ENCODE measurements at places on chromosomes 4 and X. TPM values are rescaled to one million over a fixed set of nuclear protein-coding genes. Genes with fewer than 3 reads are reported as not detected.

TLR3 gene
- total RNA-seq, result 2.1 TPM

NXF2B gene
- not detected for total RNA-seq

TCEAL2 gene
- not detected for total RNA-seq

FAM156A gene
- 20.8 TPM for total RNA-seq

EFHC2 gene
- total RNA-seq, result 0.23 TPM
